Fibroblast of skin of back (primary cell): ENCODE measurements at places on chromosomes 16 and 17.

DNA sequence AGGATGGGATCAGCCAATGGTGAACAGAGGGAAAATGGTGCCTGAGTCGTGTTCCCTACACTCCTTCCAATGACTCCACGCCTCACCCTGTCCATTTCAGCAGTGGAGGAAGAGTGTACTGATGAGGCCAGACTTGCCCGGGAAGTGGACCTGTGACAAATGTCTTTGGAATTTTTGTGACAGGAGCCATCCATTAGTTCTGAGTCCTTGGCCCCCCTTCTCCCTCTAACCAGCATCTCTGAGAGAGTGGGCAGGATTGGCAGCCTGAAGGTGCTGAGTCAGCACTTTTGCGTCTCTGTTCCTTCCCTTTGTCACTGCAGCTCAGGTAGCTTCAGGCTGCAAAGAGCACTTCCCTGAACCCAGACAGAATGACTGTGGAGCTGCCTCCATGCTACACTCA lies 30.8 kb downstream of the BEAN1 start:
- peak; percentile 58 for DNase-seq

- peak; percentile 63 for DNase-seq
Measured at GRCh38 chr17:44518032-44518431, 14.8 kb upstream of the GPATCH8 start.

DNA sequence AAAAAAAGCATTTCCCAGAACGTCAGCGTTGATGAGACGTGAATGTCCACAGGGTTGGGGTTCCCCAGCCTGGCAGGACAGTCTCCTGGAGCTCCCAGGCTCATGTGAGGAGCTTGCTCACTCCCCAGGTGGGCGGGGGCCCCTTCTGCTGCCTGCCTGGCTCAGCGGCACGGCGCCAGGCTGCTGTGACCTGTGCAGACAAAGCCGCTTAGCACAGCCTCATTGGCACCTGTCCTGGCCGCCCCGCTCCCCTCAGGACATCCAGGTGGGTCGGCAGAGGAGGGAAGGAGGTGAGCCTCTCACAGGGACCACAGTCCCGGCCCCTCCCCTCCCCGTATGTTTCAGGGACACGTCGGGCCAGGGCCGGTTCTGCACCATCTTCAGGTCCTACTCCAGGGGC lies 12.9 kb upstream of the WFIKKN1 start:
- no peak for DNase-seq

GRCh38 chr16:49282690-49283375 lies 1.2 kb upstream of the CBLN1 start:
- no peak for DNase-seq

GRCh38 chr16:56975714-56976113 lies 13.6 kb upstream of the NLRC5 start:
- no peak for DNase-seq

DNA sequence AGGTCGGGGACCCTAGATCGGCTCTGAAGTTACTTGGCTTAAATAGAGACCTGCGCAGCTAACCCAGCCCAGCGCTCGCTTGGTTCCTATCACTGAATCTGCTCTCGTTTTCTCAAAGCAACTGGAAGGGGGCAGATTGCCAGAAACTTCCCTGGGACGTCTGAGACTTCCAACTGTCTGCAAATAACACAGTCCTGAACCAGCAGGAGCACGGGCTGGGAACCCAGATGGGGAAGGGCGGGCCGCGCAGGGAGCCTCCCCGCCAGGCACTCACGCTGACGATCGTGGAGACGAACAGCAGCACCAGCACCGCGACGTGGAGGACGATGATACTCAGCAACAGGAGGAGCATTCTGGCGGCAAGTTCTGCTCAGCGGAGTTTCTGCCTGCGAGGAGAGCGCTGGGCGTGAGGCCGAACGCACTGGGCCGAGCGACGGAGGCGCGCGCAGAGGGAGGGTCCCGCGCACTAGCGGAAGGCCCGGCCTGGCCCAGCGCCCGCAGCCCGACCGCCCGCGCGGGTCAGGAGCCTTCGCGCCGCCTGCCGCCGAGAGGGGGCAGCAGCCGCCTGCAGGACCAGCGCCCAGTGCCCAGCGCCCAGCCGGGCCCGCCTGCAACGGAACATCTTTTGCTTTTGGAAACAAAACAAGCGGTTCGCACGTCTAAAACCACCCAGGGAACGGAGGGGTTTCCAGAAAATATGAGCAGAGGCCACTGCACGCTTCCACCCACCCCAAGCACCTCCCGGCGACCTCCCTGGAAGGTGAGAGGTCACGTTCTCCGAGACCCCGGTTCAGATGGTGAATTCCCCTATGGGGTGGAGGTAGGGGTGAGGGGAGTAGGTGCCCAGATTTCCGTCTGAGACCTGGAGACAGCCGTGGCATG lies 4.5 kb downstream of the PMP22 start:
- DNase-seq: peak; percentile 89

GRCh38 chr16:49466881-49467280 lies 93.3 kb downstream of the C16orf78 start:
- DNase-seq: no peak

- no peak for DNase-seq
Measured at GRCh38 chr16:57203451-57203850, 17.3 kb downstream of the RSPRY1 start.

GRCh38 chr16:56334761-56335160 lies 90.6 kb downstream of the AMFR start:
- no peak for DNase-seq

GRCh38 chr16:57093666-57094564 lies 1.5 kb downstream of the CPNE2 start:
- no peak for DNase-seq

GRCh38 chr17:62825182-62825581 lies 17.1 kb upstream of the MARCHF10 start:
- no peak for DNase-seq

DNA sequence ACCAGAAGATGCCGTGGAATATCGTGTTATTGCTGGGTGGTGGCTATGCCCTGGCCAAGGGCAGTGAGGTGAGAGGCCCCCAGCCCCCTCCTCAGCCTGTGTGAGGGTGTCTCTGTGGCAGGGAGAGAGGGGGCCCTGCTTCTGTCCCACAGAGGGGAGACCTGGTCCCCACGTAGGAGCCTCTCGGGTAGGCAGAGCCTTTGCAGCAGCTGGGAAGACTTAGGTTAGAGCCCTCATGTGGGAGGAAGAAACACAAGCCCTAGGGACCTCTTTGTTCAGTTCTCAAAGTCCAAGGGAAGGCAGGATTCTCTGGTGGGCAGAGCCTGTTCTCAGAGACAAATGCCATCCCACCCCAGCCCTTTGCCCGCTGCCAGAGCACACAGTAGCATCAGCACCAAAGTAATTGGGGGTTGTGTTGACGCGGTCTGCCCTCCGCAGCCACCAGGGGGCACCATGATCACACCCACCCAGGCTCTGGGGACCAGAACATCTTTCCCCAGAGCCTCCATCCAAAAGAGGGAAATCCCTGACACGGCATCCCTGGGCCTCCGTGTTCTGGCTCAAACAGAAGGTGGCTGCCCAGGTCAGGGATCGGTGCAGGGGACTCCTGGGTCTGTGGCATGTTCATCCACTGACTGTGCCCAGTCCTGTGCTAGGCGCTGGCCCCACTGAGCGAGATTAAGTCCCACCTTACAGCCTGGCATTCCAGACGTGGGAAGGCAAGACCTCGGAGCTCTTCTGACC lies 11.5 kb upstream of the FOXN1 start:
- peak; percentile 53 for DNase-seq
